CD4-positive, alpha-beta memory T cell (primary cell): ENCODE measurements at places on chromosomes 2 and 18.

- DNase-seq = no peak
These were observed 92.4 kb downstream of the COX7A2L start for GRCh38 chr2:42268528-42269151.

- no peak for DNase-seq
These were observed 3.7 kb upstream of the LRRFIP1 start for GRCh38 chr2:237623428-237624403.

GRCh38 chr18:4831791-4832375, 365.2 kb downstream of the AKAIN1 start:
- DNase-seq = no peak

GRCh38 chr2:118386641-118387302, 298.5 kb downstream of the INSIG2 start:
- DNase-seq = no peak
